ENCODE measurements at places on chromosomes 3 and 15.

GRCh38 chr3:65778968-65779367 is 259.8 kb downstream of the MAGI1 start:
- no peak for DNase-seq

DNA sequence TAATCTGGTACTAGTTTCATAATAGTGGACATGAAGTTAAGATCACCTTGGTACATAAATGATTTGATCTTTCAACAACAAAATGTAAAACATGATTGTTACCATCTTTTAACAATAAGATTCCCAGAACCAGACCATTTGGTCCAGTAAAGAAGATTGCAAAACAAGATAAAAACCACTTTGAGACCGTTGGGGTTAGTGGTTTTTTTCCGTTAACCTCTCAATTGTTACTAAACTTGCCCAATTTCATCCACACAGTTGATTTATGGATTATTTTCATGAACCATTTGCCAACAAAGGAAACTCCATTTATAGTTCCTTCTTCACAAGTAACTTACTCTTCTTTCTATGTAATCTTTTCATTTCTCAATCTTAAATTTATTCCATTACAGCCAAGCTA is 53.8 kb downstream of the ATP8B4 start:
- no peak for DNase-seq

DNA sequence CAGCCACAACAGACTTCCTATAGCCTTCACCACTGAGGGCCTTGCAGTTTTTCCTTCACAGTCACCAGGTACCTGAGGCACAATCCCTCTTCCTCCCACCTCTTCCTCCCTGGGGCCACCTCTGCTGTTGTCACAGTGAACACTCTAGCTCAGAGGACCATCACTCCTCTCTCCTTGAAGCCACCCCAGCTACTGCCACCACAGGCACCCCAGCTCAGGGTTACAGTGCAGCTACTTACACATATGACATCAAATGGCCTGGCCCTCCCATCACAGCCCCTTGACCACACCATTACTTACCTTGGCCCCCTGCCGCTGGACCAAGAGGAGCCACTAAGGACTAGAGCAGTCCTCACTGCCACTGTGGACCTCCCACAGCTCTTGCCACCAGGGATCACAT is 213.5 kb upstream of the CRBN start:
- DNase-seq = no peak

DNA sequence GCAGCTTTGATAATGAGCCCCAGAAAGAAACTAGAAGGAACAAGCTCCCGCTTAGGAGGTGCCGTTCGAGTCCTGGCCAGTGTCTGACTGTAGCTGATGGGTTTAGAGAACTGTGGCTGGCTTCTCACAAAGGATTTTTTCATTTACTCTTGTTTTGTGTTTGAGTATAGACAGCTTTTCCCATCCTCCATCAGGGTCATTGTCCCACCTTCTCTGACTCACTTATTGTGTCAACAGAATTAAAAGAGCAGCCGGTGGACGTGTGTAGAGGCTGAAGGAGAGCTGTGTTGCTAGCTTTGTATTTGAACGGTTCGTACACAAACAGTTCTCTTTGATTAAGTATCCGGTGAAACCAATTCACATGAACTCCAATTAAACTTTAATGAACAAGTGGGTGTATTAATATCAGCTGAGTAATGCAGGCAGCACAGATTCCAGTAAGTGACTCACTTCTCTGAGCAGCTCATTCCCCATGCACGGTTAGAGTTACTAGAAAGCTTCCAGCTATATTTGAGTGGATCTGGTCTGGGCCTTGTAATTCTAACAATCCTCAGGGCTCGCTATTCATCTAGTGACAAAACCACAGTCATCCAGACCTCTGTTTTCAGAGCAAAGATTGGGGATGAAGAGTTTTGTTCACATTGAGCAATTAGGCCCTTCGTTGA is 141.0 kb downstream of the LPP start:
- no peak for DNase-seq

DNA sequence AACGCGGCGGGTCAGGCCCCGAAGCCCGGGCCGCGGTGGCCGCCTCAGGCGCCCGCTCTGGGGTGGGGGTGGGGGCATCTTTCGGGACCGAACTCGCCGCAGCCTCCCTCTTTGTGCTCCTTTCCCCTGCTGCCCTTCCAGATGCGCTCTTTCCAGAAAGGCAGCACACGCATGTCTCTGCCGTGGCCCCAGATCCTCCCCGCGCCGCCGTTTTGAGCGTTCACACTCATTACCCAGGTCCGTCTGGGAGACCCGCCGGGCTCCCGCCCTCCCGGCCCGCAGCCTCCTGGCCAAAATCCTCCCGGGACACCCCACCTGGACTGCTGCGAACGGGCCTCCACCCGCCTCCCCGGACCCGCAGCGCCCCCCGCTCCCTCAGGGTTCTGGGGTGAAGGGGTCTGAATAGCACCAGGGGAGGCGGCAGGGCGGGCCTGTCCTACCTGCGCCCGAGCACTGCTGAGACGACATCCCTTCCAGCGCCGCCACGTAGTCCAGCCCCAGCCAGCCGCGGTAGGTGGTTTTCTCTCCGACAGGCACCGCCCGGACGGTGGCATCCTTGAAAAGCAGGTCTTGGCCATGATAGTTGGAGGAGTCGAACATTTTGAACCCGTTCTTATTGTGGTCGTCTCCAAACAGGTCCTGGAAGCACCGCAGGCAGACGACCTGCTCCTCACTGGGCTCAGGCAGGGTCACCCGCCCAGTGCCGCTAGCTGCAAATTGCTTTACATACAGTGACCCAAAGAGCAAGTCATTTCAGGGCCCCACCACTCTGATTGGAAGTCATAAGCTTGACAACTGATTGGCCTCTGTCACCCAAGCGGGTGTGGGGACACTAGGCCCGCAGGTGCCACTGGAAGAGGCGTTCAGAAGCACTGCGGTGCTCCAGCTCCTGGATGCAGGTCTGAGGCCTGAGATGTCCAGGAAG is 25.9 kb downstream of the MELTF start:
- DNase-seq = no peak

DNA sequence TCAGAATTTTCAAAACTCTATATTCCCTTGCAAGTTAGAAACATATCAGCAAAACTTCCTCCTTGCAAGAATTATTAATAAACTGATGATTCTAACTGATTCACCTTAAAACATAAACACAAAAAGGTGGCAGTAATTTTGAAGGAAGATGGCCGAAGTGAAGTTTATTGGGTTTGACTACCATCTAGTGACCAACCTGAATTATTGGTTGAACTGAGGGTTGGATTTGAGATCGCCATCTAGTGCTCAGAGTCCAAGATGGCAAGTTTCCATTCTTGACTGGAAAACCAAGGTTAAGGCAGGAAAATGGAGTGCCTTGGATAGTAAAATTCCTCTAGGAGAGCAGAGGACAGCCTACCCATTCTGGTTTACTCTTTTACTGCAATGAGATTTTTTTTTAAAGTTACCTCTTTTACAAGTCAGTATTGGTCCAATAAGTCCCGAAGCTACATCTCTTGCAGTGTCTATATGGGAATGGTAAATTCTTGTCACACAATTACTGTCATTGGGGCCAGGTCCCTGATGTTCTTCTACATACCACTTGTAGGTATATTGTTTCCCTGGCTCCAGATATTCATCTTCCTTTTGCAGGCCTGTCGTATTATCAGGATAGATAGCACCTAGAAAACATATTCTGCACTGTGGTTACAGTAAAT is 51.6 kb upstream of the CP start:
- peak; percentile 56 for DNase-seq

DNA sequence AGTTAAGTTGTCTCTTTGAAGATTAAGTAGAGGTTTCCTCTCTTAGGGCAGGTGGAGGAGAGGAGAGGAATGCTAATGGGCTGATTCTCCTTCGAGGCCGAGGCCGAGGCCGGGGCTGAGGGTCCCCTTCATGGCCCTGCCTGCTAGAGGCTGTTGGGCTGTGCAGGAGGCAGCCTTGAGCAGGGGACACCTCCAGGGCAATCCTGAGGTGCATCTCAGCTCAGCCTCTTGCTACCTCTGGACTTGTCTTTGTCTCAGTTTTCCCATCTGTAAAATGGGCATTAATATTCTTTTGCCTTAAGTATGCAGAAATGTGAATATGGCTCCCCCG is 97.7 kb upstream of the PRR20G start:
- no peak for DNase-seq

DNA sequence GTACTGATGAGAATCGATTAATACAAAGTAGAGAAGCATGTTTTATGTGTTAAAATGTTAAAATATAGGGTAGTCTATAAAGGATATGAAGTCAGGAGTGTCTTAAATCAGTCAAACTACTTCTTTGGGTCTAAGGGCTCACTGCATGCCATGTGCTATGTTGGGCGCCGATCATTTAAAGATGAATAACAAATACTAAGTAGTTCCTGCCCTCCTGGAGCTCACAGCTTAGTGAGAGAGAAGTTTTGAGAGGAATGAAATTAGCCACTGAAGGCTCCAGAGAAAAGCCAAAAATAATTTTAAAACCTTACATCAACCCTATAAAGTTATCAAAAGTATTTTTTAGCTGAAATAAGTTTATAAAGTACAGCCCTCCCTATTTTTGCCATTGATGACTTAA is 44.5 kb downstream of the BLM start:
- DNase-seq = no peak

DNA sequence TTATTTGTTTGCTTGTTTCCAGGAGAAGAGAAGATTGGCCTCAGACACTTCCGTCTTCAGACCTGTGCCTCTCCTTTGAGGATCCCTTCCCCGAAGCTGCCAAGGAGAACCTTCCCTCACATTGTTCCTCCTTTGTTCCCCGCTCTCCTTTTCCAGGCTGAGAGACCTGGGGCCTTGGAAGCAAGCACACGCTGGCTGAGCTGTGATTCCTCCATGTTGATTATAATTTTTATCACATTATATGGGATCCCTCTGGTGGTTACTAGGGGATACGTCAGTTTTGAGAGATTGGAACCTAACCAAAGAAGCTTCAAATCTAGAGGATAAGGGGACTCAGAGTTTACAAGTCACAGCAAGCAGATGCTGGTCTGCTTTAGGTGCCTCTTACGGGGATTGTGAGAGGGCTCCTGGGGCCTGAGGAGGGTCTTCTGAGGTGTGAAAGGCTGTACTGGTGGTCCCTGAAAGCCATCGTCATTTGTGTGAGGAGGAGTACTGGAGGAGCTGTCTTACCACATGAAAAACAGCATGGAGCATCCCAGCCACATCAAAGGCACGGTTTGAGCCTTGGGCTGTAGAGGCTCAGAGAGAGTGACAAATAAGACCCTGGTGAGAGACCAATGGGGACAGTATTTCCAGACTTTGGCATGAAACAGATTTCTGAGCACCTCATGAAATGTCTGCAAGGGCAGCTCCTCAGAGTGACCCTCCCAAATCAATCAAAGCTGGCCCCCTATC is 760.1 kb upstream of the CFAP20DC start:
- no peak for DNase-seq

DNA sequence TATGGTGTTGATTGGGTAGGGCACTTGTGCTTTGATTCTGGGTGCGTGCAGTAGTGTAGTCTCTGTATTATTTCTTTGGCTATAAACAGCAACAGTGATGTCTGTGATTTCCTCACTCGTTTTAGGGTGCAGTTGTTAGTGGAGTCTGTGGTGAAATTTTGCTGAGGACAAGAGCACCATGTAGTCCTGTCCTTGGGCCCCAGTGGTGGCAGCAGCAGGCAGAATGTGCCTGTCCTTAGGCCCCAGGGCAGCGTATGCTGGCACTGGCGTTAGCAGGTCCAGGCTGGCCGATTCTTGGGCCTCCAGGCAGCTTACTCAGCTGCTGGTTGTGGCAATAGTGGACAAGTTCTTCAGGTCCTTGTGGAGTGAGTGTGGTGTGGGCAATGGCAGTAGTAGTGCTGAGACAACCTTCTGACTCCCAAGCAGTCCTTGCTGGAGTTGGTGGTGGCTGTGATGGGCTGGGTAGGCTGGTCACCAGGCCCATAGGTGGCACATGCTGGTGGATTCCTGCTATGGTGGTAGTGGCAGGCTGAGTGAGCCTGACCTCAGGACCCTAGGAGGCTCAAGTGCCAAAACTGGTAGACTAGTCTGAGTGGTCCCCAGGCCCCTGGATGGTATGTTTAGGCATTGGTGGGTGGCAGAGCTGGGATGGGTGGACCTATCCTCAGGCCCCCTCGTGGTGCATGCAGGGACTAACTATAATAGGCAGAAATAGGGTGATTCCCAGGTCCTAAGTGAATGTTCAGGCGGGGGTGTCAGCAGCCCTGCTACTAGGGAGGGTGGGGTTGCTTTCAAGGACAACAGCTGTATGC is 56.3 kb downstream of the TNFAIP8L3 start:
- no peak for DNase-seq

Data from H1 (cell line).